ENCODE measurements at places on chromosomes 7 and 10.

DNA sequence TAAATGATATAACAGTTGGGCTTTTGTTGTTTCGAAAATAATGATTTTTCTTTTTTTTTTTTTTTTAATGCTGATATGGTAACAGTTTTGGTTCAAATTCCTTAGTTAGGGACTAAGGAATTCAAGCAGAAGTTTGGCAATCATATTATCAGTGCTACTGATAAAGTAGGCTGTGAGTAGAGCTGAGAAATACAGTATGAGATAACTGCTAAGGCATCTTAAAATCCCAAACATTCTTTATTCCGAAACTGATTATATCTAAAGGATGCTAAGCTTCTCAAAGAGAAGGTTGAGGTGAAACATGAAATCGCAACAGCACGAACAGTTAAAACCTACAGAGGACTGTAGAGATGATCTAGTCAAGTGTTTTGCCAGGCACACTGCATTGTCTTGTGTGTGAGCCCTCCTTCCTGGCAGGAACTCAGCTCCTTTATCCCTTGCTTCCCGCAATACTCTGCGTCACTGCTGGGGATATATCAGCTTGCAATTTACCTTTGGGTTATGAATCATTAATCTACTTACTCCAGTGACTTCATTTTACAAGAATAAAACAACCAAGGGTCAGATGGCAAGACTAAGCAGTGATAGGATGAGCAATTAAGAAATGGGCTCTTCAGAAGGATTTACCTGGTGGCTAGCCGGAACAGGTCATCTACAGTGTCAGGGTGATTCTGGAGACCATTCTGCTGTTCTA, 36.7 kb downstream of the IRF5 start:
- no peak for DNase-seq

GRCh38 chr7:155753446-155753965, 58.8 kb downstream of the SHH start:
- no peak for DNase-seq

GRCh38 chr10:106402458-106402857, 762.0 kb downstream of the SORCS1 start:
- DNase-seq = no peak

DNA sequence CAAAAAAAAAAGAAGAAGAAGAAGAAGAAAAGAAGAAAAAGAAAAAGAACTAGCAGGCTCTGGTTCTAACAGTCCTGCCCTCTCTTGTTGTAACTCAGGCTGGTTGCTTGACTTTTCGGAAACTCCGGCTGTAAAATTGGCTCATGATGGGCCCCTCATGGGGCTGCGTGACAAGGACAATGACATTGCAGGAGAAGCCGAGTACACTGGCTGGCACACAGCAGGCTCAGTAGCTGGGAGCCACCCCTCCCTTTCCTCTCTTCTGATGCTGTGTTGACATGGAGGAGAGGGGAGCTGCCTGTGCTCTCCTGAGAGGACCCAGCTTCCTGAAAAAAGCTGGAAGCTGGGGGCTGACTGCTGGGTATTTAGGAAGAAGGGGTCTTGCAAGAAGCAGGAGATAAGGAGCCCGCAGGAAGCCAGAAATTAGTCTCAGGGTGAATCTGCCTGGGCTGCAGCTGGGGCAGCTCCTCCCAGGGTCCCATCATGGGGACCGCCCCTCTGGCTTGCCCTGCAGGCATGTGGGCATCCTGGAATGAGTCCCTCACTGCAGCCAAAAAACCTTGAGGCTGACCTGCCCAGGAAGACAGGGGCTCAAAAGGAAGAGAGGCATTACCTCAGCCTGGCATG, 14.6 kb upstream of the GPR26 start:
- DNase-seq = no peak

- DNase-seq = peak; percentile 68
Observed at GRCh38 chr7:95916573-95917297, 144.4 kb downstream of the DYNC1I1 start.

GRCh38 chr7:45366475-45366874, 207.7 kb upstream of the ADCY1 start:
- no peak for DNase-seq

DNA sequence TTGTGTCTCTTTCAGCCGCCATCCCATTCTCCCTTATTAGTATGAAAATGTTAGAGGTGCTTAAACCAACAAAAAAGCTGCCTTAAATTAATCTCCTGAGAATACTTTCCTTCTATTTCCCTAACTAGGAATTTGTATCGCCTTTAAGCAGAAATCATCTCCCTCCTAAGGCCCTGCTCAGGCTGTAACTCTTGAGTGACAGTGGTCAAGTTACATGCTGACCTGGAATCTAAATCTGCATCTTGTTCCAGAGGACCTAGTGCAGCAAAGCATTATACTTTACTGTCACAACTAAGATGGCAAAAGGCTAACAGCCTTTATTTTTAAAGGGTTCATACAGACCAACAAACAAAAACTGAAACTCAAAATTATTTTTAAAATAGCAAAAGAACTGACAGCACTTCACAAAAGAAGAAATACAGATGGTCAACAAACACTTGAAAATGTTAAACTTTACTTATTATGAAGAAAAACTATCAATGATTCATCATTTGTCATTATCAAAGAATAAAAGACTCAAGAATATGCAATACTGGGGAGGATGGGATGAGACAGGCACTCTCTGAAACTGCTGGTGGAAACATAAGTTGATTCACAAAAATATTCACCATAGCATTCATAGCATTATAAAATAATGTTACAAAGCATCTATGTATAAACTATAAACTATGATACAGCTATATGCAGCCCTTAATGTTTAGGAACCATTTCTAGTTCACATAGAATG, 11.0 kb downstream of the CYREN start:
- no peak for DNase-seq

- no peak for DNase-seq
Observed at GRCh38 chr10:131960631-131961046, 21.1 kb downstream of the BNIP3 start.

DNA sequence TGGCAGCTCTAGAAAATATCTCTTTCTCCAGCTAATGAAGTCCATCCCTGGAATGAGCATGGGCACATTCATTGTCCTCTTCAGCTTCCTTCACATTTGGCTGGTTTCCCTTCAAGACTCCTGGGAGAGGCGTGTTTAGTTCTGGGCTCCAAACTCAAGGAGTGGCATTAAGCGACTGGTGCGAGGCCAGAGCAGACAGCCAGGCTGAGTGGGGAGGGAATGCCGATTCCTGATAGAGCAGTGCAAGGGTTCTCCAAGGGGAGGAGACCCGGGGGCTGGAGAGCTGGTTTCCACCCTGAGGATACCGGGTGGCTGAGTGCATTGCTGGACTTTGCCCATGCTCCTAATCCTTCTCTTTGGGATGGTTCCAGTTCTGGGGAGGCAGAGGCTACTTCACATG, 372.1 kb downstream of the RPS24 start:
- DNase-seq = no peak

DNA sequence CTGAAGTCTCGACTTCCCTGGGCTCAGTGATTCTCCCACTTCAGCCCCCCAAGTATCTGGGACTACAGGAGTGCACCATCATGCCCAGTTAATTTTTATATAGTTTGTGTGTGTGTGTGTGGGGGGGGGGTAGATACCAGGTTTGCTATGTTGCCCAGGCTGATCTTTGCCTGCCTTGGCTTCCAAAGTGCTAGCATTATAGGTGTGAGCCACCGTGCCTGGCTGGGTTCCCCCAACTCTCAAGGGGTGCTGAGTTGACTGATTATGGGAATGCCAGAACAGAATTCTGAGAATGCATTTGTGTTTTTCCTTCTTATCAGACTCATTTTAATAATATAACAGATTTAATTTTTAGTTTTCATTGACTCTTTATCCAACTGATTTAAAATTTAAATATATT, 19.5 kb downstream of the RPA3 start:
- no peak for DNase-seq

DNA sequence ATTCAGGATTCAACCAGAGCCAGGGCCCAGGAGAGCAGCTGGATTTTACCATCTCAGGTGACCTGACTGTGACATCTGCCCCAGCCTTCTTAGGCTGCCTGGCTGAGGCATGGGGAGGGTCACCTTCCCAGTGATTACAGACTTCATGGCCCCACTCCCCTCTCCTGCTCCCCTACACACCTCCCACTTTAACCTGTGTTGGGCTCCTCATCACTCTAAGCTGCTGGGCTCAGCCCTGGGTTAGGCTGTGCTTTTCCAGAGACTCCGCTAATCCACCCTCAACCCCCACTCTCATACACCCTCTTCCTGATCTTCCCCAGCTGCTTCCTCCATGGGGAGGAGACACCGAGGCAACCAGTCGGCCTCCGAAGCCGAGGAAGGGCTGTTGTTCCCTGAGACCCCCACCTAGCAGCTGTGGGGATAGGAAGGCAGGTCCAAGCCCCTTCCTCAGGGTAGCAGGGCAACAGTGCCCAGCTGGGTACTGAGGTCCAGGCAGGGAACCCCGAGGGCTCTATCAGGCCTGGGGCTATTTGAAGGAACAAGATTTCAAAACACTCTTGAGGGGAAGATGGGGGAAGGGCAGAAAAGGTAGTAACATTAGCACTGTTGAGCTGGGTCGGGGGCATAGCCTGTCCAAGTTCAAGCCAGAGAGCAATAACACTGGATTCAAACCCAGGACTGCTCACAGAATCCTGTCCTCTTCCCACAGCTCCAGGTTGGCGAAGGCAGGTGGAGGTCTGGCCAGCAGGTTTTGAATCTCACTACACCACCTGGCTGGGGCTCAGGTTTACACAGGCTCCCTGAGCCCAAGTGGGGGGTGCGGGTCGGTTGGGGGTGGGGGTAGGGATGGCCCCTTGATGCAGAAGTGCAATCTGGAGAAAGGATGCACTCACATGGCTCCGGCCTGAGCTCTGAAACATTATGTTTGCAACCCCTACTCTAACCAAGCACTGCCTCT, 1.8 kb downstream of the IMPDH1 start:
- no peak for DNase-seq

DNA sequence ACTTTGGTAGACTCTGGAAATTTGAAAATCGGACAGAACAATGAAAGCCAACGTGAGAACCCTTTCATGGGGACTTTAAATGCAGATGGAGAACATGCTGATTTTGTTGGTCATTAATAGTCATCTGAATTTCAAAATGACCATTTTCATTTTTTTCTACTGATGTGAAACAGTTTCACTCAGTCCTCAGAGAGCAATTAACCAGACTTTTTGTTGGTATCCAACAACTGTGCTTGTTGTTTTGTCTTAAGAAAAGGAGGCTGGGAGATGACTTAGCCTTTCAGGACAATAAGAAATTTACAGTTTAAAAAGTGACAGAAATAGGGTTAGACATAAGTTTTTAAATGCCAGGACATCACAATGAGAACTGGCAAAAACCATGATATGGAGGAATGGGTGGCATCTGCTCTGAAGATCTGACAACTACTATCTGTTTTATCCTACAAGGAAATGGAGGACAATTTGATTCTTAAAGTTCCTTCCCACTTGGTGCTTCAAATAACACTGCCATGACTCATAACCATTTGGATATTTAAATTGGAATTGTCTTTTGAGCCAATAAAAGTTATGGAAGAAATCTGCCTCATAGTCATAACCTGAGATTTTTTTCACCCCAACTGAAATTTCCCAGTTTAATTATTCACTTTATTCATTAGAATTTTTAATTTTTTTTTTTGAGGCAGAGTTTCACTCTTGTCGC, 87.2 kb upstream of the HPS1 start:
- peak; percentile 29 for DNase-seq

GRCh38 chr7:28811701-28812430, 146.3 kb downstream of the TRIL start:
- DNase-seq = no peak

GRCh38 chr10:112565434-112566053, 118.5 kb downstream of the VTI1A start:
- peak; percentile 56 for DNase-seq

DNA sequence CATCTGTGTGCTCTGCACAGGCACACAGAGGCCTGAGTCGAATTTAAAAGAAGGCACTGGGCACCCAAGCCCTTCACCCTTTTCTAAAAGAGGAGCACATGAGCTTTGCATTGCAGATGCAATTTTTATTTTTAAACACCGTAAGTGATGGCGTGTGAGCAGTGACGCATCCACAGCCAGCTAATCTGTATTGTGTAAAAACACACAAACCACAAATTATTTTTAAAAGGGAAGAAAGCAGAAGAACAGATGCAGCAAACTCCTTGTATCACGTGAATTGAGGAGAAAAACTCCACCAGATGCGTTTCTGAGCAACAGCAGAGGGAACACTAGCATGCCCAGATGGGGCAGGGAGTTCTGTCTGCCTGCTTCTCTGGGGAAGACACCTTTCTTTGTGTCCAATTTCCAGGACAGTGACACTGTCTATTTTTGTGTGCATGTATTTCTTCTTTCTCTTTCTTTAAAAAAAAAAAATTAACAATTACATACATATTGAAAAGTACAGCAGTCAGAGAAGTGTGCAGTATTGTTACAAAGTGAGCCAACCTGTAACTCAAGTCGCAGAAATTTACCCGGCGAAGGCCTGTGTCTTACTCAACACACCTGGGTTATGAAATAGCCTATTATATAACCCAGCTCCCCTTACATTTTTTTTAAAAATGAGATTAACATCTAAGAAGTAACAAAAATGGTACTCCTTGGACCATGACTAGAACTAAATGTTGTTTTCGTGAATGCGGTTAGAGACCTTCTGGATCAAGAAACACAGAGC, 39.2 kb downstream of the EEPD1 start:
- peak; percentile 85 for DNase-seq

- no peak for DNase-seq
Observed at GRCh38 chr10:124715439-124715838, 28.7 kb downstream of the FAM53B start.

GRCh38 chr7:96089511-96089910, 232.4 kb downstream of the SLC25A13 start:
- DNase-seq = no peak

GRCh38 chr7:106344211-106344610, 59.4 kb upstream of the NAMPT start:
- DNase-seq = peak; percentile 0

GRCh38 chr10:73956476-73957359, 41.2 kb upstream of the VCL start:
- no peak for DNase-seq

GRCh38 chr7:101094791-101095375, 9.6 kb downstream of the TRIM56 start:
- DNase-seq = peak; percentile 61

DNA sequence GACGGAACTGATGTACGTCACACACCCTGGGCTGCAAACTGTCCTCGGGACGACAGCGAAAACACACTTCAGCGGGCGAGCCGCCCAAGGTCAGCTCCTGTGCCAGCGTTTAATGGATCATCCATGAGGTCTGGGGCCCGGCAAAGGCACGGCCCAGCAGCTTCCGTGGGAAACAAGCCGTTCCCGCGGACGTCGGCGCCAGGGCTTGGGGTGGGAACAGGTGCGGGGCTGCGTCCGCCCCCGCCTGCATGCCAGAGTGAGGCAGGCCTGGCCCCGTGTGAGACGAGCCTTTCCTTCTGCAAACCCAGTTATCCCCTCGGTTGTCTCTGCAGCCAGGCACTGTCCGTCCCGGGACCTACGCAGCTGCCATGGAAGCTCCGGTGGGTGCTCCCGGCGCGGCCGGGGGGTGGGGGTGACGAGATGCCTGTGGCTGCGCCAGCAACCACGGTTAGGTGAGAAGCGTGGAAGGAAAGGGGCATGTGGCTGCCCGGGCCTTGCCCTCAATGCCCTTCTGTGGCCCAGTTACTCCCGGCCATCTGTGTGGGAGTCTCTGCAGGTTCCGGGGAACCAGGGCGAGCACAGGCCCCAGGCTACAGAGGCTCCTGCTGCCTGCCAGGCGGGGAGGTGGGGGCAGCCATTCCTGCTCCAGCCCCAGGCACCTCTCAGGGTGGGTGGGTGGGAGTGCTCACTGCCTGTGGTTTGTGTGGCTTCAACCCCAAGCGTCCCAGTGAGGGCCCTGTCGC, 42.2 kb upstream of the PDGFA start:
- DNase-seq = no peak
